Ureter (tissue), 1 donor: ENCODE measurements at places on chromosomes 16 and 17. TPM values are rescaled to one million over a fixed set of nuclear protein-coding genes. Genes with fewer than 3 reads are reported as not detected.

GRCh38 chr16:14280541-14280940 is 209.4 kb downstream of the MRTFB start:
- no peak for DNase-seq

- no peak for DNase-seq
These were observed 35.9 kb upstream of the KIFC3 start for GRCh38 chr16:57838161-57838560.

DNA sequence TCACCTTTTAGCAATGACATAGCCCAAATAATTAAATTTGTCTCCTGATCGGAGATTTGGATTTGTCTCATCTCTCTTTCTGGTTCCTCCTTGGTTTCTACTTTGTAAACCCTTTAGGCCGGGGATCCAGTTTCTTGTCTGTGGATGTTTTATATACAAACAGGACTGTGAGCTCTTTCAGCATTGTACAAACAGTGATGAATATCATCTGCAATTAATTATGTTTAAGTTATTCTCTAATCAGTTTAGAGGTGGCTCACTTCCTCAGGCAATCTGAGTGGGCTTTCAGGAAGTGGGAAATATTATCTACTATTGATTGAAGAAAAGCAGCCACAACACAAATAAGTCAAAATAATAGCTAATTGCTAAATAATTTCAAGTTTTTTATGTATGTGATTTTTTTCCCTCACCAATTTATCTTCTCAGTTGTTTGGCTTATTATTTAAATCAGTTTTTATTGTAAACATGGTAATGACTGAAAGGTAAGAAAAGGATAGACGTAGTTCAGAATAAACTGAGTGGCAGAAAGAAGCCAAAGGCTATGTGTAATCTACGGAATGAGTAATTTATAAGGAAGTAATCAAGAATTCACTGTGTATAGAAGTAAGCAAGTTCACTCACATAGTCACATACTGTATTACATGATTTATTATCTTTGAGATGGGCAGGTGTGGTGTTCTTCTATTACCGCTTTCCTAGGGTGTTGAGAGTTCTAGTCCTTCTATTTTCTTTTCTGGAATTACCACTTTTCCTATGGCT is 3.4 kb upstream of the ABCC11 start:
- DNase-seq, result no peak

- DNase-seq, result no peak
These were observed 5.6 kb upstream of the HSBP1 start for GRCh38 chr16:83802135-83802534.

GRCh38 chr17:62663304-62663703 is 35.8 kb downstream of the MRC2 start:
- DNase-seq, result no peak

Gene KRT39
- total RNA-seq, result not detected

Gene SEPTIN1
- total RNA-seq, result 8.2 TPM

Gene ACSM2A
- not detected for total RNA-seq
